ENCODE measurements at places on chromosomes 16 and 17.

GRCh38 chr16:17215306-17215705 lies 255.5 kb downstream of the XYLT1 start:
- no peak for DNase-seq

DNA sequence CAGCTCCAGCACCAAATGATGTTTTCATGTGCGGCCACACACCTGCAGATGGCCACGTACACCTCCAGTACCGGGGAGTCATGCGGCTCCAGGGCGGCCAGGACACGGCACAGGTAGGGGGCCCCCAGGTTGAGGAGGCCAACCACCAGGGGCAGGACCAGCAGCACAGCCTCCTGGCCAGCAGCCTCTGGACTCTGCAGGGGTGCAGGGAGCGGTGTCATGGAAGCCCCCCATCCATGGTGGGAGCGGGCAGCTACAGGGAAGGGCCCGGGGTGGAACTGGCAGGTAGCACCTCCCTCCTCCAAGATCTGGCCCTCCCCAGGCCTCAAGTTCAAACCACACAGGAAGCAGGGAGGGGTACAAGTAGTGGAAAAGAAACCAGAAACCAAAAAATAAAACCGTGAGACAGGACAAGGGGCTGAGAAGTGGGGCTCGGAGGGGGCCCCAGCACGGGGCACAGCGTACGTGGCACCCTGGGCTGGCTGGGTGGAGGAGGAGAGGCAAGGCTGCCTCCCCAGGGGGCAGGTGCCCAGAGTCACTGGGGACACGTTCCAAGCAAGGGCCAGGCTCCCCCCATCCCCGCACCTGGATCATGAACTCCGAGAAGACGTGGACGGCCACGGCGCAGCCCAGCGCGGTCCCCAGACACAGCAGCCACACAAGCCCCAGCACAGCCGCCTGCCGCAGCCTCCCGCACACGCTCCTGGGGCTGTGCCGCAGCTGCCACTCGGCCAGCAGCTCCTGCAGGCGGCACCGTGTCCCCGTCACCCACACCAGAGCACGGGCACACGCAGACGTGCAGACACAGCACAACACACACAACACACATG lies 7.4 kb downstream of the TMC6 start:
- DNase-seq, result no peak

DNA sequence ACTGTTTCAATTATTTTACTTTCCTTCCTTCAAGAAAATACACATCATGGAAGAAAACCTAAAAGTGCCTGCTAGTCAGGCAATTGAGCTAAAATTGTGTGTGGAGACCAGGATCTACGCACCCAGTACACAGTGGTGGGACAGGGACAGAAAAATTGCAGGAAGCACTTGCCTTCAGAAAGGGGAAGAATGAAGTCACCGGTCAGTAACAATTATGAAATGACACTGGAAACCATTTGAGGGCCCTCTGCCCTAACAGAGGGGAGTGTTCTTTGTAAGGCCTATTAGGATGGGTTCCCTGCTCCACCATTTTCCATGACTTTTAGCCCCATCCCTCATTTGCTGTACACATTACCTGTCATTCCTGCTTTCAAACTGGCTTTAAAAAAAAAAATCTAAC lies 4.5 kb upstream of the PHAF1 start:
- no peak for DNase-seq

GRCh38 chr17:19520641-19521040 lies 13.0 kb upstream of the SLC47A1 start:
- no peak for DNase-seq

- no peak for DNase-seq
These were observed 8.3 kb downstream of the ALKBH5 start for GRCh38 chr17:18191967-18192366.

DNA sequence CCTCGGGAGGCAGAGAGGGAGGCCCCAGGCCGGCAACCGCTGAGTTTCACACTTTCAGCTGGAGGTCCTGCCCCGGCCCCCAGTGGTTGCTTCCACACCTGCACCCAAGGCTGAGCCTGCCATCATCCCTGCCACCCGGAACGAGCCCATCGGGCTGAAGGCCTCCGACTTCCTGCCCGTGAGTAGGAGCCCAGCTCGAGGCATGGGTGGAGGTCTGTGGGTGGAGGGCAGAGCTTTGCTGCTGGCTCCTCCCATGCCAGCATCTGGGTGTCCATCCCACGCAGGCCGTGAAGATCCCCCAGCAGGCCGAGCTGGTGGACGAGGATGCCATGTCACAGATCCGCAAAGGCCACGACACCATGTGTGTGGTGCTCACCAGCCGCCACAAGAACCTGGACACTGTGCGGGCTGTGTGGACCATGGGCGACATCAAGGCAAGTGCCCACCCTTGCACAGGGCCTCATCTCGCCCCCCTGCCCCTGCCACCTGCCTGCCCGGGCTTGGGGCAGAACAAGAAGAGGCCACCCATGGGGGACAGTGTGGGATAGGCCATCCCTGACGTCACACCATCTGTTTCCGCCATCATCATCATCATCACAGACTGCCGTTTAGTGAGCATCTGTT lies 19.6 kb downstream of the KATNB1 start:
- no peak for DNase-seq

DNA sequence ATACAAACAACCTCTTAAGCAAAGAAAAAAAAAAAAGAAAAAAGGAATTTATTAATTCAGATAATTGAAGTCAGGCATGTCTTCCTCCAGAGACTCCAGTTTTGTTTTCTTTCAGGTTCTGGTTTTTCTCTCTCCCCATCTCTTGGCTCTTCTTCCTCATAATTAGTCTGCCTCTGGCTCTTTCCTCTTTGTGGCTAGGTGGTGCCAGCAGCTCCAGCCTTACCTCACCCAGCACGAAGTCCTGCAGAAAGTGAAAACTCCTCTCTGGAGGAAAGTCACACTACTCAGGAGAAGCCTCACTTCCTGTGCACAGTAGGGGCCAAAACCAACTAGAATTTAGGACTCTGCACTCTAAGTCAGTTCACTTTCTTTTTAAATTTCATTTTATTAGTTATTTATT lies 10.3 kb upstream of the NFAT5 start:
- DNase-seq, result no peak

GRCh38 chr17:4086041-4086483 lies 56.8 kb downstream of the ZZEF1 start:
- DNase-seq, result no peak

- DNase-seq, result no peak
These were observed 67.5 kb downstream of the AMFR start for GRCh38 chr16:56357765-56358322.

- DNase-seq, result no peak
These were observed 77.0 kb downstream of the MYH11 start for GRCh38 chr16:15779664-15780351.

DNA sequence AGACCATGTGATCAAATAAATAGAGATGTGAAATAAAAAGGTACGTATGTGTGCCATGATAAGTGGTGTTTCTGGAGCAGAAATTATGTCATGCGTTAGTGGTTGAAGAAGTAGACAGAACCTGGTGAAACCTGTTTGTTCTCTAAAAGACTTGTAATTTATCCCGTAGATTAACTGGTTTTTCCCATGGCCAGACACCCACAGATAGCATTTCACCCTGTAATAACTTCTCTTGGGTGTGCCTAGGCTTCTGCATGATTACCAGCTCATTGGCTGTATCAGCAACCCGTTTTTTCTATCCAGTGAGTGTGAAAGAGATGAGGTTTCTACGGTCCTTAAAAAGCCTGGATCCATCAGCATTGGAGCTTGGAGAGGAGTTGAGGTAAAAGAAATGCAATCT lies 471.3 kb downstream of the NPIPA7 start:
- DNase-seq, result no peak

DNA sequence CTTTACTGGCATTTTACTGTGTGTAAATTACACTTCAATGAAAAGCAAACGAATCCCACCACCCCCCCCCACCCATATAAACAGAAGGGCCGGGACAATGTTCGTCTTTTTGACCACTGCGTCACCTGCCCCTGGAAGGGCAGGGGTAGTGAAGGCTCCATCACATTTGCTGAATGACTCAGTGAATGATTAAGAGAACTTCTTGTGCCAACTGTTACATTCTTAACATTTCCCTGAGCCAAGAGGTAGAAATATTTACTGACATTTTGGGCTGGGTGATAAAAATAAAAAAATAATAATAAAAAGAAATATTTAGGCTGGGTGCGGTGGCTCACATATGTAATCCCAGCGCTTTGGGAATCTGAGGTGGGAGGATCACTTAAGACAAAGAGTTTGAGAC lies 24.1 kb downstream of the C16orf96 start:
- DNase-seq, result no peak

DNA sequence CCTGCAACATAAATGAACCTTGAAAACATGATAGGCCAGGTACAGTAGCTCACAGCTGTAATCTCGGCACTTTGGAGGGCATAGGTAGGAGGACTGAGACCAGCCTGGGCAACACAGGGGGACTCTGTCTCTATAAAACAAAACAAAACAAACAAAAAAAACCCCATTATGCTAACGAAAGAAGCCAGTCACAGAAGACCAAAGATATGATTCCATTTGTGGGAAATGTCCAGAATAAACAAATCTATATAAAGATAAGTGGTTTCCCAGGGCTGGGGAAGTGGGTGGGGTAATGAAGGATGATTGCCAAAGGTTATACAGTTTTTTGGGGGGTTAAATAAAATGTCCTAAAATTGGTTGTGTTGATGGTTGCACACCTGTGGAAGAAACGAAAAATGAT lies 36.5 kb upstream of the SIAH1 start:
- DNase-seq, result no peak

DNA sequence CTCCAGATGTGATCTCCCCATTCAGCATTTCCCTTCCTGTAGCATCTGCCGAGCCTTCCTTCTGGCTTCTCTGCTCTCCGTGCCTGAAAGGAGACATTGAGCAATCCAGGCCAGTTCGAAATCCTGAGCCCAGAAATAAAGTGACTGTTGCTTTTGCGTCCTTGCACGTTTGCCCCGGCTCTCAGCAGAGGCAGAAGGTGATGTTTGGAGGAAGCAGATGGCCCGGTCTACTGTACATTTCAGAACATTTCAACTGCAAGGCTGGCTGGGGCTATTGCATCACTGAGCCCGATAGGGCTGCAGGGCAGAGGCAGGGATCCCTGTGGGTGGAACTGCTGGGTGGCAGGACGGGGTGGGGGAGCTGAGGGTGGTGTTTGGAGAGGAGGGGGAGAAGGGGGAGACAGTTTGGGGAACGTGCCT lies 29.4 kb downstream of the IRF8 start:
- no peak for DNase-seq

- DNase-seq, result no peak
These were observed 27.5 kb upstream of the PIK3R6 start for GRCh38 chr17:8894673-8895578.

DNA sequence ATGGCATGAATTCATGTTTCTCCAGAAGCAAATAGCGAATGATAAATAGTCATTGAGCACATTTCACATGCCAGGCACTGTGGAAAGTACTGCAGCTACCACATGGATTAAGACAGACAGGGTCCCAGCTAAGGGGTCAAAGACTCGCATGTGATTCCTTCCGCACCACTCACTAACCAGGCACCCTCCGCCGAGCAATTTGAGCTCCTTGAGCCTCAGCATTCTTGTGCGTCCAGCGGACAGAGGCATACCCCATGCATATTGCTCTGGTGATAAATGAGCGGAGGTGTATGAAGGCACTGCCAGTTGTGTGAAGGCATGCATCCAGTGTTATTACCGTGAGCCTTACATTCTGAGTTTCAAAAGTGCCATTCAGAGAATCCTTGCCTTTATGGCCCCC lies 358.7 kb downstream of the HS3ST4 start:
- DNase-seq, result no peak

GRCh38 chr16:726438-727290 lies at the start of the genes CCDC78 and HAGHL:
Gene CCDC78, minus strand, starts transcription at chr16:726443. Its CDS starts 76 bp downstream, at chr16:726367.
Gene HAGHL, plus strand, starts transcription at chr16:727106. Its CDS starts 404 bp downstream, at chr16:727510.
- no peak for DNase-seq

GRCh38 chr17:65027305-65027704 lies 29.2 kb downstream of the GNA13 start:
- DNase-seq, result no peak

GRCh38 chr17:19342611-19343255 lies 19.8 kb downstream of the B9D1 start:
- DNase-seq, result no peak

DNA sequence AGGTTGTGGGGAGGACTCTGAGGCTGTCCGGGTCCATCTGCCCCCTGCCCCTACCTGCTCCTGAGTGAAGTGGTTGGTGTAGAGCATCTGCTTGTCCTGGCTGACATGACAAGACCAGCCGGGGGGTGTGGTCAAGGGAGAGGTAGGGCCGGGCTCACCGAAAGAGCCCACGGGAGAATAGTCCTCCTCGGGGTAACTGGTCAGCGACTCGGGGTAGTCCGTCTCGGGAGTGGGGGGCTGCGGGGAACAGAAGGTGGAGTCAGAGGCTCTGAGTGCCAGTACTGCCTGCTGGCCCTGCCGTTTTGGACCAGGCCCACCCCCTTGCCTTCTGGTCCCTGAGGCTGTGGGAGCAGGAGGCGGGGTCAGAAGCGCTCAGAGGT lies 27.8 kb downstream of the ARHGAP27 start:
- no peak for DNase-seq

DNA sequence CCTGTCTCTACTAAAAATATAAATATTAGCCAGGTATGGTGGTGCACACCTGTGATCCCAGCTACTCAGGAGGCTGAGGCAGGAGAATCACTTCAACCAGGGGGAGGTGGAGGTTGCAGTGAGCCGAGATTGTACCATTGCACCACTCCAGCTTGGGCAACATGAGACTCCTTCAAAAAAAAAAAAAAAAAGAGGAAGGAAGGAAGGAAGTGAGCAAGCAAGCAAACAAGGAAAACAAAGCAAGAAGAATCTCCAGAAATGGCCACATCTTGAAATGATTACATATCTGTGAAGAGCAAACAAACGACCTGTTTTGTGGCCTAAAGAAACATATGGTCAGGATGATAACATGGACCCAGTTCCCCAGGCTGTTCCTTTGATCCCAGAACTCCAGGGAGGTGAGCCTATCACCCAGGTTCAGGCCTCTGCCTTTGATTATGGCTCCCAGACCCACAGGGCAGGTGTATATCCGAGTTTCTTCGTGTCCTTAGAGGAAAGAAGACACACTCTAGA lies 8.9 kb downstream of the ACOX1 start:
- no peak for DNase-seq

DNA sequence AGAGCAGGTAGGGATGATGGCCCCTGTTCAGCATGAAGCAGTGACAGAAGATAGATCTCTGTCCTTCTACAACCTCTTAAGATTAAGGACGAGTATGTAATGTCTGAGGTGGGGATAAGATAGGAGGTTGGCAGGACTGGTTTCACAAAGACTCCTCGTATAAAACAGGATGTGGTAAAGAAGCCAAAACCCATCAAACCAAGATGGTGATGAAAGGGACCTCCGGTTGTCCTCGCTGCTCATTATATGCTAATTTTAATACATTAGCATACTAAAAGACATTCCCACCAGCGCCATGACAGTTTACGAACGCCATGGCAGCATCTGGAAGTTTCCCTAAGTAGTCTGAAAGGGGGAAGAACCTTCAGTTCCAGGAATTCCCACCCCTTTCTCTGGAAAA lies 27.3 kb downstream of the MIS12 start:
- no peak for DNase-seq

- no peak for DNase-seq
These were observed 3.4 kb upstream of the SMPD3 start for GRCh38 chr16:68451676-68452075.

All from stimulated activated CD8-positive, alpha-beta memory T cell treated with anti-CD3 and anti-CD28 coated beads, Interleukin-7, amount 100 ng/mL, for 1 hour (primary cell).